ENCODE measurements at places on chromosomes 5 and 9. TPM values are rescaled to one million over a fixed set of nuclear protein-coding genes. Genes with fewer than 3 reads are reported as not detected.

DNA sequence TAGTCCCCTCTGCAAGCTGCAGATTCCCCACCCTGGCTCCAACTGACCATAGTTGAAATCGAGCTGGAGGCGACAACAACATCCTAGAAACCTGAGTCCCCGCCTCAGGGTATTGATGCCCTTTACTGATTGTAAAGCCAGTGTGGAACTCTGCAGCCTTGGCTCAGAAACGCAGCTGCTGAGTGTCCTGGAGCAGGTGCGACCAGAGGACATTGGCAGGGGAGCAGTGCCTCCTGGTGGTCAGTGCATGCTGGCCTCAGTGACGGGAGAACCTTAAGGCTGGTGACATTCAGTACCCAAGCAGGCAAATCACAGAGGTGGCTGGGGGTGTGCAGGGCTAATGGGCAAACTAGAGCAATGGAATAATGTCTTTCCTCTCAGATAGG lies 20.4 kb upstream of the ZNF354B start:
- H3K36me3 ChIP-seq = no peaks in the 10 kb centered on the region
- H3K27ac ChIP-seq = no peak overlapping the region
- H3K27me3 ChIP-seq = no peaks in the 10 kb centered on the region
- H3K4me3 ChIP-seq = no peak overlapping the region
- no peaks in the 10 kb centered on the region for H3K4me1 ChIP-seq

- peaks cover 12% of the 10 kb centered on the region for H3K4me1 ChIP-seq
- no peak overlapping the region for H3K4me3 ChIP-seq
- H3K27me3 ChIP-seq = no peaks in the 10 kb centered on the region
- no peak overlapping the region for H3K27ac ChIP-seq
- DNase-seq = no peak
- no peaks in the 10 kb centered on the region for H3K36me3 ChIP-seq
Observed at GRCh38 chr5:119353686-119354366, 2.0 kb upstream of the TNFAIP8 start.

DNA sequence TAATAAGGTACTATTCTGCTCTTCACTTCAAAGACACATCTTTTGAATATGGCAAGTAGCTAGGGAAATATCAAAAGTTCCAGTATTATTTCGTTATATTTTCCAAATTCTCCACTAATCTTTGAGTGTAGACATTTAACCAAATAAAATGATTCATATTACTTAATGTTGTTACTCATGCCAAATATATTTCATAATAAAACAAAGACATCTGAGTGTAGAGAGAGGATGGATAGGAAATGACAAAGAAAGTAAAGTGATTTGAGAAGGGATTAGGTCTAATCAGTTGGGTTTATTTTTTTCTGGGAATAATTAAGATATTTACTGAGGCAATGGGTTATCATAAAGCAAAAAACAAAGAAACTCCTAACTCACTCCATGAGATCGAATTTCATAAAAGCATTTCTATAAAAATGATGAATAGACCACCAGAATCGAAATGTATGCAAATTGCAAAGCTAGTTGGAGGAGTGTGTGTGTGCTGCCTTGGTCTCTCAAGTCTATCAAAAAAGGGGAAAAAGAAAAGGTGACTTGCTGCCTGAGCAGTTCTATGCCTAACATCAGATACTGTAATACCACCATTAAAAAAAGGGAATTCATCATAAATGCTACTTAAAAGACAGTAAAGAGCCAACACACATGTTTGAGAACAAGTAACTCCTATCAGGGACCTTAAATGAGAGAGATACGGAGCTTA lies 255.5 kb downstream of the PDE4D start:
- H3K27me3 ChIP-seq = no peaks in the 10 kb centered on the region
- no peaks in the 10 kb centered on the region for H3K4me1 ChIP-seq
- H3K36me3 ChIP-seq = peaks cover 8% of the 10 kb centered on the region
- H3K27ac ChIP-seq = no peak overlapping the region
- DNase-seq = no peak

The PCDHGB5 gene
- total RNA-seq = 3.8 TPM

GRCh38 chr9:131981116-131981776 lies 98.4 kb downstream of the MED27 start:
- H3K36me3 ChIP-seq = no peaks in the 10 kb centered on the region
- no peak overlapping the region for H3K4me3 ChIP-seq
- no peaks in the 10 kb centered on the region for H3K4me1 ChIP-seq
- DNase-seq = no peak
- no peak overlapping the region for H3K27ac ChIP-seq
- H3K27me3 ChIP-seq = no peaks in the 10 kb centered on the region

The KIF24 gene
- 3.7 TPM for total RNA-seq

DNA sequence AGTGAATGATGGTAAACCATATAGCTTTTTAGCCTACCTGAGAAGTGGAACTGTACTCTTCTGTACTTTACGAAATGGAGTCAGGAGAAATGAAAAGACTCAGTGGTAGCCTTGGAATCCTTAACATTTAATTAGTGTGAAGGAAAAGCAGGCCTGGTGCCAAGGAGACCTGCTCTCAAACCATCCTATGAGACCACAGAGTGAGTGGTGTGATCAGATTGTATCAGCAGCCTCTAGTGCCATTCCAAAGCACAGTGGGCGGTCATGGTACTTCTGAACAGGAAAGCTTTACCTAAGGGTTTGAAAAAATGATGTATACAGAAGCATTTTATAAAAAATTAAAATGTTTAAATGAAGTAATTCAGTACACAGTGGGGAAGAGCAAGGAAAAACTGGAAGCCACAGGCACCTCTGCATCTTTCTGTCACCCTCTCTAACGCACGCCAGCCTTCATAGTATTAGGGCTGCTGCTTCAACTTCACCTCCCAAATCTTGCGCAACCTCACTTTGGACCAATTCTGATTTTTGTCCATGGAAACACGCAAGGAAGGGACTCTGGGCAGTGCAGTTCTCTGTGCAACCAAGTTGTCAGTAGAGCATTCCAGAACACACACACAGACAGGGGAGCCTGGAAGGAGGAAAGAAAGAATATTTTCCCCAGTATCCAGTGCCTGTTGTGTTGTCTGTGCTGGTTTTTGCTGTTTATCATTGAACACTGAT lies 203.7 kb downstream of the SH3GL2 start:
- no peak overlapping the region for H3K4me3 ChIP-seq
- H3K4me1 ChIP-seq = no peaks in the 10 kb centered on the region
- no peaks in the 10 kb centered on the region for H3K36me3 ChIP-seq

DNA sequence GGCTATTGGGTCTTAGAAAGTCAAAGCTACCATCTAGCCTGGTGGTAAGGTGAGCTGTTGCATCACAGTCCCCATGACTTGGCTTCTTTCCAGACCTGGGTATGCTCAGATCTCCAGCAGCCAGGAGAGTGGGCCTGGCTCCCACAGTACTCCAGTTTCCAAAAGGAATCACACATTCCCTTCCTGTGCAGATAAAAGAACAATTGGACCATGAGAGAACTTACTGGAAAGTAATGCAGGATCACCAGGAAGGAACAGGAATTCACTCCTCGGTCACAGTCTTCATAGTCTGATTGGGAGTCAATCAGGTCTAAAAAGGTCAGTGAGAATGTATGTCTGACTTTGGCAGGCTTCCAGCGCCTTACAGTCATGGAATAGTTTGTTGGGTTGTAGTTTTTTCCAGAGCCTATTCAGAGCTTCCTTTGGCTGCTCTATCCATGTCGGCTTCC lies 47.8 kb upstream of the CD180 start:
- no peak for DNase-seq
- no peak overlapping the region for H3K27ac ChIP-seq
- no peaks in the 10 kb centered on the region for H3K27me3 ChIP-seq
- H3K4me1 ChIP-seq = no peaks in the 10 kb centered on the region

DNA sequence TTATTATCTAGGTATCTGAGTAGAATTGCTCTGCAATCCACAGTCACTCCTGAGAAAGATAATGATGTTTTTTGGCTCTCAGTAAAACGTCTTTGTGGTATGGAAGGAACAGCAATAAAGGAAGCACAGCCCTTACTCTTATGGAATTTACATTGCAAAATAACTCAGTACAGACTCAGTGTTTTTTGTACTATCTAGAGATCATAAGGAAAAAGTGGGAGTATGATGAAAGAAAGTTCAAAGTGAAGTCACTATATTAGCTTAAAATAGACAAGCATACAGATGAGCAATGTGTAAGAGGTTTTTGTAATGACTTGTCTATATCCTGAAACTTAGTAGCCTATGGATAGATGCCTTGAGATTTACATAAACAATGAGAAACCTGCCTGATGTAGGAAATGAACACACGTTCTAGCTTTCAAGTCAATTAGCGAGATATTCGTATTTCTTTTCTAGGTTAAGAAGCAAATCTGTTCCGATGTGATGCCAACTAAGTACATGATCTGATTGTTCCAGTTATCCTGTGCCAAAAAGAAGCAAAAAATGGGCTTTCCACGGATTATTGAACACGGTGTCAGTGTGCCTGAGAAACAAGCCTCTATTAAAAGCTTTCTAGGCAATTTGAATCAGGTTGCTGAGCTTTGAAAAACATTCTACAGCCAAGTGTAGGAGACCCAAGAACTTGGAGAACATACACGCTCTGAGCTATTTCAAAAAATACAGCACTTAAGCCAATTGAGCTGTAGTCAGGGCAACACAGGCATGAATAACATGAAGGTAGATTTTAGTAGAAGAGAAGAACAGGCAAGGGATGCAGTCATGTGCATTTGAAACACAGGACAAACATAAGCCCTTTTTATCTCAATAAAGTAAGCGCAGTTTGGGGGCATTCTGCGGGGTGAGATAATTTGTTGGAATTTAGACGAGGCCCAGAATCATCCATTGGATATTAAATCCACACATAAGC lies 86.3 kb upstream of the TAF11L2 start:
- DNase-seq = no peak
- no peak overlapping the region for H3K4me3 ChIP-seq
- H3K27ac ChIP-seq = no peak overlapping the region
- peaks cover 5% of the 10 kb centered on the region for H3K4me1 ChIP-seq

The IL4 gene
- not detected for total RNA-seq

GRCh38 chr9:116442528-116442927 lies 244.6 kb upstream of the TRIM32 start:
- H3K4me1 ChIP-seq = no peaks in the 10 kb centered on the region
- no peaks in the 10 kb centered on the region for H3K27me3 ChIP-seq
- H3K4me3 ChIP-seq = no peak overlapping the region
